Bronchial epithelial cell (primary cell): ENCODE measurements at places on chromosomes 2 and 18.

GRCh38 chr2:65072181-65072970 is 16.2 kb downstream of the CEP68 start:
- DNase-seq = no peak

GRCh38 chr2:107001964-107002696 is 116.2 kb upstream of the ST6GAL2 start:
- DNase-seq = peak; percentile 22

GRCh38 chr2:240397924-240398645 is 37.4 kb upstream of the GPC1 start:
- no peak for DNase-seq

DNA sequence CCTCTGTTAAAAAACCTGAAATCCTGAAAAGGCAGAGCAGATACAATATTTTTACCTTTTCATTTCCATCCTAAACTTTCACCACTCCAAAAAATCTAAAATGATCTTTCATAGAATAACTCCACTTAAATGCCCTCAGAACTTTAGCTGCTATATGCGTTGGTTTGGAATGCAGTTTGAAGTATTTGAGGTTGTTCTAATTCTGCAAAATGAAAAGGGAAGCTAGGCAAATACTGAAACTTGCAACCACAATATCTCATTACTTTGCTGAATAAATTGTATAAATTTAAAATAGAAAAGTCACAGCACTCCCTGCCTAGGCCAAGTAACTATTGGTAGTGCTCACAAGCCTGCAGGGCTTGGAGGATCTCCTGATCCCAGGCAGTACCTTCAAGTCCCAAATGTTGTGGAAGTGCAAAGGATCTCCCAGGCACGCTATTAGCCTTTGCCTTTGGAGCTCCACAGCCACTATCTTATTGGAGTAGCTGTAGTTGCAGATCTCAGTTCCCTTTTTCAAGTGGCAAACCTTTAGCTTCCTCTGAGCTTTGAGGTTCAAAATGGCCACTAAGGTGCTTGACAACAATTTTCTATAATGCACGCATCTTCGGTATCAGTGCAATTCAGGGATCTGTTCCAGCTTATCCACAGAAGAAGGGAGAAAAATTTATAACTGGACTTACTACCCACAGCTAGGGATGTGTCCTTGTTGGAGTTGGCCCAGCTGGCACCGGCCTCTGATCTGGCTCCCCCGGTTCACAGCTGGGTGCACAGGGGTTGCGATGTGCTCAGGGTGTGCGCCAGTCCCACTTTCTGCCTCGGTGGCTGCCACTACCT is 43.4 kb upstream of the ANKRD62 start:
- DNase-seq = no peak

DNA sequence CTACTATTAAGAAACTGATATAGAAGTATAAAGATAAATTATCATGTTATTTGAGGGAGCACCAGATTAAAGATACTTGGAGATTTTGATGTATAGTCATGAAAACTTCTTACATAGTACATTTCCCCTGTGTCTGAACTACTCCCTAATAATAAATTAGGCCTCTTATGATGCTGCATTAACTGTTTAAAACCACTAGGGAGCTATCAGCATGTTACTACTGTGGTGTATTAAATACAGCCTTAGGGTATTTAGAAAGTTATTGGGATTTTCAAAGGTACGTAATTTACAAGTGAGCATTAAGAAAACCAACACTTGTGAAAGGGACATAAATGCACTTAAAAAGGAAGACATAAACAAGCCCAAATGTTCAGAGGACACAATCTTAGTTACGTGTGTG is 714.0 kb downstream of the EPHA4 start:
- DNase-seq = no peak

GRCh38 chr18:32289483-32290075 is 99.7 kb downstream of the MEP1B start:
- peak; percentile 71 for DNase-seq

DNA sequence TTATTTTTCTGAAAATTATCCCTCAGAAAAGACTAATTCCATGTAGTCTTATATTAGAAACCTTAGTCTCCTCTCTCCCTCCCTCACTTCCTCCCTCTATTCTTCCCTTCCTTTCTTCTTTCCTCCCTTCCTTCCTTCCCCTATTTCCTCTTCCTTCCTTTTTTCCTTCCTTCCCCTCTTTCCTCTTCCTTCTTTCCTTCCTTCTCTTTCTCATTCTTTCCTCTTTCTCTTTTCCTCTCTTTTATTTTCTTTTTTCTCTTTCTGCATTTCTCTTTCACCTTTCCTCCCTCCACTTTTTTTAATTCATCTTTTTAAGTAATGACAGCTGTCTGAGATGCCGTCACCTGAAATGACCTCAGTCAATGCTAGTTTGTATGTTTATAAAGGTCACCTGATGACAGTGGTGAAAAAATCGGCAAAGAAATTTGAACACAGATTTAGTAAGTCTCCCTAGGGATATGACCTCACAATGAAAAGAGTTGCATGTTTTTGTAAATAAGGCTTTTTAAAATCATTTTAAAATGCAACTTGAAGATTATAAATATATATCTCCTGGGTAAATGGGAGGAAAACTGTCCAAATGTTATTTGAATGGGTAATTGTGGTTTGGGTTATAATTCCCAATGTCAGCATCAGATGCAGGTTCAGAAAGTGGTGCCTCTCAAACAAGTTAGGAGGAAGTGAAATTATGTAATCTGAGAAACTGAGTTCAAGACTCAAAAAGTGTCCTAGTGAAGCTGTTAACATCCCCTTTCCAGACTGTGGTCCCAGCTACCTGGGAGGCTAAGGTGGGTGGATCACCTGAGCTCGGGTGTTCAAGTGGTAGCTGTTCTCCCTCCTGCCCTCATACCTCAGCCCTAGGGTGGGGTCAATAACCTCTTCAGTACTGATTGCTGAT is 90.3 kb upstream of the ST3GAL5 start:
- no peak for DNase-seq

DNA sequence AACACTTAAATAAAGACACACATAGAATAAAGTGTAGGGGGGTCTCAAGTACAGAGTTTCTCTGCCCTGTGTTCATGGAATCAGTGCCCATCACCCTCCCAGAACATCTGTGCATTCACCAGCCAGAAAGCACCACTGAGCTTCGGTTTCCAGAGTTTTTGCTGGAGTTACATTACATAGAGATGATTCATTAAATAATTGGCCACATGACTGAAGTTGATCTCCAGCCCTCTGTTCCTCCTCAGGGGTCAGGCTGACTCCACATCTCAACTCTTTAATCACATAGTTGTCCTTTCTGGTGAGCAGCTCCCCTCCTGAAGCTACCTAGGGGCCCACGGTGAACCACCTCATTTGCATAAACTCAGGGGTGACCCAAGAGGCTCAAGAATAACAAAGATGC is 129.8 kb downstream of the METTL4 start:
- no peak for DNase-seq

DNA sequence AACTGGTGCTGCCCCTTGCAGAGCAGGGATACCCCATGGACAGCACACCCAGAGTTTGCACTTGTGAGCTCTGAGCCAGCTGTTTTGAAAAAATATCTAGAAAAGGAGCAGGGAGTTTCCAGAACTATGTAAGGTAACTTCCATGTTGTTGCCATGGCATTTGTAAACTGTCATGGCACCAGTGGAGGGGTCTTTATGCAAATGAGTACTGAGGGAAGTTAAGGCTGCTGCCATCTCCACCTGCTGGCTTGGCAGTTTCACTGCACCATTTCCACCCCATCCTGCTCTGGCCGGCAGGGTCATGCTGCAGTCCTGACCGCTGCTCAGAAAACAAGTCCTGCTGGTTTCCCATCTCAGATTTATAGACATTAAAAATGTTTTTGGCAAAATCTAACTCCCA is 52.3 kb upstream of the SNTG2 start:
- DNase-seq = no peak

DNA sequence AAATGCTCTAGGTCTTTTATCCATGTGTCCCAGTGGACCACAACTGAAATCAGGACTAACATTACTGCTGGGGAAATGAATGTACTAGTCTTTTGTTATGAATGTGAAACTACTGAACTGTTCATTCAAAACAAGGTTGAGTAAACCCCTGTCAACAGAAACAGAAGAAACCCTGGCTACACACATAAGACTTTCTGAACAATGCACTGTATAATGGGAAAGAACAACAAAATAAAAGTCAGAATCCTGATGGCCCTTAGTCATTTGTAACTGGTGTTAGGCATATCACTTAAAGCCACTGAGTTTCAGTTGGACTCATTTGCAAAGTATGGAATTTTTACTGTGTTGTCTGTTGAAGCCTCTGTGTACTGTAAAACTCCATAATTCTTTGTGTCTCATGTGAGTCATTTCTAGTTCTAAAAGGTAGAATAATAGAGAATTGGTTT is 77.0 kb upstream of the UBXN4 start:
- DNase-seq = peak; percentile 10

DNA sequence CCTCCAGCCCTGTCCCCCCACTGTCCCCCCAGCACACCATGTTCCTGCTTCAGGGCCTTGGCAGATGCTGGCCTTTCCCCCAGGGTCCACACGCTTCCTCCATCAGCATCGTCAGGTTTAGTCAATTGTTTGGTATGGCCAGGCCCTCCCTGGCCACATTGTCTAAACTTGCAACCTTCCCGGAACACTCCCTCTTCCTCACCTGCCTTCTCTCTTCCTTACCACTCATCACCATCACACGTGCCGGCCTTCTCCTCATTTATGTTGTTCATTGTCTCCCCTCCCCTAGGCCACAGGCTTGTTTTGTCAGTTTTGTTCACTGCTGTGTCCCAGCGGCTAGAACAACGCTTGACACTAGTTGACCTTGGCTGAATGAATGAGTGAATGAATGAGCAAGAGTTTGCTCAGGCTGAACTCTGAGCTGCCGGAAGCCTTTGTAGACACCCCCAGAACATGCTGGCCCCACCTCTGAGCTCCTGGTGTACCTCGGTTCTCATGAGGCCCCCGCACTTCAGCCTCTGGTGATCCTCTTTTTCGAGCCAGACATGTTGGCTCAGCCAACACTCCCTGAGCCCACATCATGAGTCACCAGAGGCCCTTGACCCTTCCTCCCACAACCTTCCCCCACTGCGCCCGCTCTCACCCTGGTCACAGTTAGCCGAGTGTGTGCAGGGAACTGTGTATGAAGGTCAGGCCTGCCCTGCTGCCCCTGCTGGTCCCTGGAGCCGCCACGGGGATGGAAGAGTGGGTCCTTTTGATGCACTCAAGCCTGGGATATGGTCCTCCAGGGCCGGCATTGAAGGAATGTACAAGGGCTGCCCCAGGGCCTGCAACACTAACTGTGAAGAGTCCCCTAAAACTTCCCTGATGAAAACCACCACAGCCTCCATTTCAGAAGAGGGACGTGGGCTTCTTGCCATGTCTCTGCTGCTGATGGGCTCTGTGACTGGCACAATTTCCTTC is 57.5 kb downstream of the HS1BP3 start:
- peak; percentile 95 for DNase-seq

GRCh38 chr2:68195096-68195495 is 37.4 kb downstream of the PNO1 start:
- no peak for DNase-seq

- no peak for DNase-seq
Observed at GRCh38 chr2:148560496-148560895, 84.1 kb upstream of the EPC2 start.

DNA sequence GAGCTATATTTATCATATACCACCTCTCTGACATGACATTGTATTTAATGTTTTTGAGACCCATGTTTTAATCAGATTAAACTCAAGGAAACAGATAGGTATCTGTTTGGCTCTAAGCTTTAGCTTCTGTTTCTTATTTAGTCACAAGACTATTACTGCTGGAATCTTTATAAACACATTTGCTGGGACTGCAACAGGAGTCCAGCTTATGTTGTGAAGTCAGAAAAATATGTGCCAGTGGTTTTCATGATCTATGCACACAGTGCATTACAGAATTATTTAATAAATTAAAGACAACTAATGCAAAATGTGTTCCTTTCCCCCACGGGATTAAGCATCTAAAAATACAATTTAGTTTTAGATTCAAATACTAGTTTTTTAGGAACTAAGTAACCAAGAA is 338.9 kb downstream of the ZEB2 start:
- no peak for DNase-seq

- peak; percentile 30 for DNase-seq
Observed at GRCh38 chr2:60880643-60881046, 729 bp upstream of the REL start.

GRCh38 chr2:121043061-121043826 is 241.8 kb downstream of the TFCP2L1 start:
- DNase-seq = no peak

DNA sequence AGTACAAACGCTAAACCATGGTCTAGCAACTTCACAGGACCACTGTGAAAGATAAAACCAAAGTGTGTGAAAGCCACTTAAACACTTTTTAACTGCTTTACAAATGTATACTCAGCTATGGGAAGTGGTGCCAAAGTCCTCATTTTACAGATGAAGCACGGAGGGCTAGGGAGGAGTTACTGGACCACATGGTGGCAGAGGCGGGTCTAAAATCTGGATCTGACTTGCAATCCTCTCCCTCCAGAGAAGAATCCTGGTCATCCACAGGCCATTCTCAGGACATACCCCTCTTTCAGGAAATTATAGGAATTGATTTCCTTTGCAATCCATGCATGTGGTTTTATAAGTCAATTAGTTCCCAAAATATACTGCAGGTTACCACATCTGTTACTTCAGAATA is 84.6 kb upstream of the GYPC start:
- DNase-seq = no peak

GRCh38 chr18:13597068-13597467 is 129.3 kb downstream of the FAM210A start:
- DNase-seq = no peak

DNA sequence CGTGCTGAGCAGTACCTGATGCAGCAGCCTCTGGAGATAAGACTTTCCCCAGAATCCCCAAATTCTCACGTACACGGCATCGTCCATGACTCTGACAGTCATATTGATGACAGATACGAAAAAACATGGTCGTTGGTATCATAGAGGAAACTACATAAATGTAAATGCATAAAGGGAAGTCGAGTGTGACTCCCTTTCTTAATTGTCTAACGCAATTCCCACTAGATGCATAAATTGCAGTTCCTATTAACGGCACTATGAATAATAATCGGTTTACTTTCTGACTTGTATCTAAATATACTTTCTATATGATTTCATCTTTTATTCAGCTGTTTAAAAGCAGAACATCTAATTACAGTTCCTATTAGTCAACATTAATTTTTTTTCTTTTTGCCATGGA is 322.6 kb upstream of the REV1 start:
- DNase-seq = no peak

GRCh38 chr2:3193443-3194330 is 183.9 kb downstream of the EIPR1 start:
- DNase-seq = no peak

DNA sequence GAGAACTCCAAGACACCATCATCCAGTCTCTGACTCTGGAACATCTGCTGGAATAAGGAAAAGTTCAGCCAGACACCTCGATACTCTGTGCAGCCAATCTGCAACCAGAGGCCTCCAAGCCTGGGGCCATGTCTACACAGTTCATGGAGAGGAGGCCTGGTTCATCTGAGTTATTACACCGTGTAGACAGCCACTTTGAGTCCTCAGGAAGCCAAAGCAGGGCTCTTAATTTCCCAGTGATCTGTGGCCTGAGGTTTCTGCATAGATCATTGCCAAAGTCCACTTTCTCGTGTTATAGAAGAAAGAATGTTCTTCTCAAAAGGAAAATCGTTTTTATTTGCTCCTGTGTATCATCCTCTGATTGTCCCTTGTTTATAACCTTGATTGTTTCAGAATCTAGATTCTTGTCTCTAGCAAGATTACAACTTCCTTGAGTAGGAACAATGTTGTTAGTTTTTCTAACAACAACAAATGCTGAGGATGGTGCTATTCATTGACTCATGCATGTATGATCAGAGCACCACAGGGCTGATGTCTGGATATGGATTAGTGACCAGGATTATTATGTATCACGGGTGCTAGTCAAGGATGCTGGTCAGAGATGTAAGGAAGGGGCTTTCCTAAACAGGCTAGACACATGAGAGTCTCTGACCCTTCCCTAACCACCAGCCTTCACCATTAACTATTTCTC is 30.7 kb upstream of the MARCO start:
- no peak for DNase-seq
